ENCODE measurements at places on chromosomes 4 and X.

DNA sequence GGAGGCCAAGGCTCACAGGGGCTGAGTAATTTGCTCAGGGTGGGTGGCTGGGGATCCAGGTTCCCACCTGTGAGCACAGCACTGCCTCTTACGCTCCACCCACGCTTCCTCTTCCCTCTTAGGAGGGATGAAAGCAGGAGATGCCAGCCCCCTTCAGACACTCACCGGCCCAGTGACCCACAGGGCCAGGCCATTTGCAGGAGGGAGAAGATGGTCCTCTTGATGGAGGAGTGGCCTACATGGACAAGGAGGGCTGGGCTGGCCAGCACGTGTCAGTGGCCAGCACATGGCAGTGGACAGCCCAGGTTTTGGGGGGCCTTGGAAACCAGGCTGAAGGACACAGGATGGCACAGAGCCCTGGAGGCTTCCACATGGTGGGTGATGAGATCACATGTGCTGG lies 108.1 kb upstream of the PSAPL1 start:
- DNase-seq = no peak

GRCh38 chr4:36198068-36198808 lies 46.1 kb downstream of the ARAP2 start:
- no peak for DNase-seq

DNA sequence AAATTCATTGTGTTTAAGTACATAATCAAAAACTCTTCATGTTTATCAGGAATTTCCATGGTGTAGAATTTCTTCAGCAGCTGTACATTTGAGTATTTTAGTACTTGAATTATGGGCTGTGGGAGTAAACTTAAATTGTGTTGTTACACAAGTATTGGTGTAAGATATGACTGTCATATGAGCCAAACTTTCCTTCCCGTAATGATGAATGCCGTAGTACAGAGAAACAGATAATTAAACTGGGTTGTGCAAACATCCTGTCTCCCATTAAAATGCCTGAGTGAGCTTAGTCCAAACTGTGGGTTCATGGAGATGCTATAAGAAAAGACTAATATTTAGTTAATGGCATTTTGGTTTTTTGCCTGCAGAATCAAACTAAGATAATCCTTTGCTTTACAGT lies 159.2 kb downstream of the SLC4A4 start:
- DNase-seq = no peak

- DNase-seq = no peak
These were observed 49.4 kb downstream of the MCUB start for GRCh38 chr4:109609431-109609830.

GRCh38 chrX:103503163-103503852 lies 16.0 kb downstream of the RAB40A start:
- DNase-seq = no peak

DNA sequence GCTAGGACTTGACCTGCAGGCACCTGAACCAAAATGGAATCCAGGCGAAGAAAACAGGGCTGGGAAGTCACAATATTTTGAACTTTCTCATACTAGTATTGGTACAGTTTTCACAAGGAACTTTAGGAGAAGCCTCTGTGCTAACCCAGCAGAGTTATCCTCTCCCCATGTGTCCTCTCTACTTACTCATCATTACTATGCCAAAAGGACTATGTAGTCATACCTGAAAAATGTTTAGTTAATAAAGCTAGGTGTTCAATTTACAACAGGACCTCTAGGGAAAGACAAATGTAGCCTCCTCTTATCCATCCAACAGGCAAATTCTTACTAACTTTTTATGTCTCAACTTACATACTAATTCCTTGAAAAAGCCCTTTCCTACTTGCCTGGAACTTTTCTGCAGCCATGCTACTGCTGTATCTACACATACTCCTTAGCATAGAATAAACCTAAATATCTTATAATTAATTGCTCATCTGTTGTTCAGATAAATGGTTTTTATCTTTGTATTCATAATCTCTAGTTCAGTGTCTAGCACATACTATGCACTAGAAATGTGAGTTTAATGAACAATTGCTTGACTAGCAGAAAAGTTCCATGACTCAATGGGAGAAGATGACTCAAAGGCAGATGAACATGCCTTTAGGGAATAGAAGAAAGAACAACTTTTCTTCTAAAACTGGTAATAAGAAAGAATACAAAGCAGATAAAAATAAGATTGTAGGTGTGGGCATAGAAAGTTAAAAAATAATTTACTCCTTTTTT lies 215.5 kb upstream of the VEGFC start:
- DNase-seq = no peak

DNA sequence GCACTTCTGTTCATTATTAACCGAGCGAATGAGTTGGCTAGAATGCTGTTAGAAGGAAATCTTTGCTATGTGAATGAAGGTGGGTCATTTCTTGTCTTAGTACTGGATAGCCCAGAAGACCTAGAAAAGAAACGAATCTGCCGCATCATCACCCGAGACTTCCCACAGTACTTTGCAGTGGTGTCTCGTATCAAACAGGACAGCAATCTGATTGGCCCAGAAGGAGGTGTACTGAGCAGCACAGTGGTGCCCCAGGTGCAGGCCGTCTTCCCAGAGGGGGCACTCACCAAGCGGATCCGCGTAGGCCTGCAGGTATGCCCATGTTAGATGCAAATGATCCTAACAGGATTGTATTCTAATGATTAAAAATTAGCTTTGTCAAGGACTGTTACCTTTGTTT lies 286.3 kb downstream of the ANK2 start:
- DNase-seq = no peak

GRCh38 chrX:31213941-31214340 lies 142.1 kb upstream of the FTHL17 start:
- DNase-seq = no peak

- DNase-seq = no peak
These were observed 323.0 kb upstream of the SPANXN4 start for GRCh38 chrX:142702749-142703148.

Data from CD4-positive, alpha-beta T cell treated with Interleukin-1 beta for 1 hour (primary cell).